ENCODE measurements at places on chromosomes 4 and X.

GRCh38 chrX:2794336-2794735 is 34.4 kb upstream of the GYG2 start:
- no peak for DNase-seq

DNA sequence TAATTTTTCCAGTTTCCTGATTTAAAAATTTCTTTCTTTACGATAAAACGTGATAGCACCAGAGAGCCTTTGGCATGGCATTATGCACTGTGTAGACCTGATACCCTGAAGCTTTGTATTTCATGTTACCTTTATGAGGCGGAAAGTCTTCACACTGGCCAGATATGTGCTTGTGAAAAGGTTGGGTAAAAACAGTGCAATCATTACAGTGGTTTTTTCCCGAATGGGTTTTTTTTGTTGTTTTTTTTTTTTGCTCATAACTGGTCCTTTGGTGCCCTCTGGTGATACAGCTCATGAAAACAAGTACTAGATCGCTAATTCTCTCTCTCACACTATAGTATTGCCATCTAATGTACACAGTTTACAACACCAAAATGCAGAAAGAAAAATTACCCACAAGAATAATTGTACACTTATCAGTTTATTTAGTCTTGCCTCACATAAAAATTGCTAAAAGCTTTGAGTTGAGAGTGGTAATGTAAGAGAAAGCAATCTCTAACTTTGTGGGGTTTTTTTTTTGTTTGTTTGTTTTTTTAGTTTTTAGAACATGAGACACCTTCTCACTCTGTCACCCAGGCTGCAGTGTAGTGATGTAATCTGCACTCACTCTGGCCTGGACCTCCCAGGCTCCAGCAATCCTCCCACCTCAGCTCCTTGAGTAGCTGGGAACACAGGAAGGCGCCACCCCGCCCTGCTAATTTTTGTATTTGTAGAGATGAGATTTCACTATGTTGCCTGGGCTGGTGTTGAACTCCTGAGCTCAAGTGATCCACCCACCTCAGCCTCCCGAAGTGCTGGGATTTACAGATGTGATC is 21.3 kb downstream of the SPCS3 start:
- no peak for DNase-seq

GRCh38 chr4:123351713-123352112 is 44.9 kb upstream of the SPRY1 start:
- no peak for DNase-seq

DNA sequence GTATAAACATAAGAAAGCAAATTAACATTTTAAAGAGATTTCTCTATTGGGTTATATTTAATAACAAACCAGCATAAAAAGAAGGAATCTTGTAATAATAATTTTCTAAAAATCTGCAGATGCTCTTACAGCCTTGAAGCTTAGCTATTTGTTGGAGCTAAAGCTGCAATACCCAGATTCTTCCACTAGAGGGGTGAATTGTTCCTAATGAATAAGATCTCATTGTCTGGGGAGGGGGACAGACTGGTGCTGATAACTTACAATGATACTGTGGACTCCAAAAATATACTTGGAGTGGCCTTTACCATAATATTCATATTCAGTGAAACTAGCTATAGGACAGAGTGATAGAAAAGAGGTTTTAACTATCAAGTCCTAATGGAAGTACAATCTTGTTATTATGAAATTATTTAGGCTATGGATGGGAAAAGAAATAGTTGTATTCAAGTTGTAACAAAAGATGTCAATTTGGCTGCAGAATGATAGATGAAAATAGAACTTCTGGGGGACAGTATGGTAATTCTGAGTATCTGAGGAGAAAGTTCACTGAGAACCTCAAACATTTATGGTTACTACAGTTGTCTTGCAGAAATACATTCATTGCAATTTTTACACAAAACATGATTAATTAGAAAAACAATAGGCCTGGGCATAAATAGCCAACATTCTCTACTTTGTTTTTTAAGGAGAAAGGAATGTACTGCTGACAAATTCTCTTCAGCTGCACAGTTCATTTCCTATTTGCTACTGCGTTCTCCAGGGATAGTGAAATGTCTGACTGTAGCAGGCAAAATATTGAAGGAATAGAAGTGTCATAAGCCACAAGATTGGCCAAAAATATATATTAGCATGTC is 443.3 kb downstream of the GBA3 start:
- DNase-seq = no peak

- no peak for DNase-seq
These were observed 545 bp downstream of the ABCE1 start for GRCh38 chr4:145098675-145099037.

DNA sequence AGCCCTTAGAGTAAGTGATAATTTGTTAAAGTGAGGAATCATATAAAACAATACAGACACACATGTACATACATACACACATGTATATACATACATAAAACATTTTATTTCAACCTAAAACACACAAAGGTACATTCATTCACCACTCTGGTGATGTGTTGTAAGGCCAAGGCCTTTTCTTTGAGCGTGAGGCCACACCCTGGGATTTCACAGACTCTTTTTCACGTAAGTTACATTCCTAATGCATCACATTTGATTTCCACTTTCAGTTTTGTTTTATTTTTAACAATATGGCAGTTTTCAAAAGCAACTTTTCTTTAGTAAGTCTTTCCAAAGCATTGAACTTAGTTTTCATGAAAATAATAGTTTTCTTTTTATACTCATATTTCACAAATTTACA is 170.7 kb downstream of the COL4A6 start:
- no peak for DNase-seq

GRCh38 chr4:40325406-40326019 is 9.6 kb upstream of the CHRNA9 start:
- DNase-seq = no peak

GRCh38 chr4:88158038-88158488 is 376 bp downstream of the ABCG2 start:
- no peak for DNase-seq

DNA sequence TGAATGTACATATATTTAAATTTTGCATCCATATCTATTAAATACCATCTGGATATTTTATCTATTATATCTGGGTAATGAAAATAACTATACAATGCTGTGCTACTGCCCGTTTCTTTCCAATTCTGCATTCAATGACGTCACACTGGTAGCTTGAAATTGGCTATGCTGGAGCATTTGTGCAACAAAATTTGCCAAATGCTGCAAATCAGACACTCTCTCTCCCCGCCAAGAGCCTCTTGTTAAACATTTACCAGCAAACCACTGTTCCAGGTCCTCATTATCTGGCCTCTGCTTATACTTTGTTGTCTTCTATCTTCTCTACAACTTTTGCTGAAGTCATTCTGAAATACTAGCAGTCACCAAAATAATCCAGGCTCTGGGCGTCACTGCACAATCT is 938.4 kb upstream of the FTHL17 start:
- DNase-seq = no peak

- no peak for DNase-seq
These were observed 116.1 kb downstream of the PCDH7 start for GRCh38 chr4:30836231-30836630.

DNA sequence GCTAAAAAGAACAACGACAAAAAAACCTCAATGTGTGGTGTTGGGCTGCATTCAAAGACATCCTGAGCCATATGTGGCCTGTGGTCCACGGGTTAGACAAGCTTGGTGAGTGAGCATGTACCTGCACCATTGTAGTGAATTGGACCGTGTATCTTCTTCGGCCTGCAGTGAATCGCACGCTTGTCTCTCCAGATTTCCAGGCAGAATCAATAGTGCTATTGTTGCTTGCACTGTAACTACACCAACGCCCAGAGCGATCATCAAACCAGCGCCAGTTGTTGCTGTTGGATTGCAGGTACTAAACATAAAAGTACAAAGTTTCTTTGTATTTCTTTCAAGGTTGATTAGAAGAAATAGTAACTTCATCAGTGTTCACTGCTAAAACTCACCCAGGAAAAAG is 101.6 kb downstream of the HUWE1 start:
- no peak for DNase-seq

GRCh38 chr4:1808851-1809753 is 16.0 kb downstream of the FGFR3 start:
- no peak for DNase-seq

DNA sequence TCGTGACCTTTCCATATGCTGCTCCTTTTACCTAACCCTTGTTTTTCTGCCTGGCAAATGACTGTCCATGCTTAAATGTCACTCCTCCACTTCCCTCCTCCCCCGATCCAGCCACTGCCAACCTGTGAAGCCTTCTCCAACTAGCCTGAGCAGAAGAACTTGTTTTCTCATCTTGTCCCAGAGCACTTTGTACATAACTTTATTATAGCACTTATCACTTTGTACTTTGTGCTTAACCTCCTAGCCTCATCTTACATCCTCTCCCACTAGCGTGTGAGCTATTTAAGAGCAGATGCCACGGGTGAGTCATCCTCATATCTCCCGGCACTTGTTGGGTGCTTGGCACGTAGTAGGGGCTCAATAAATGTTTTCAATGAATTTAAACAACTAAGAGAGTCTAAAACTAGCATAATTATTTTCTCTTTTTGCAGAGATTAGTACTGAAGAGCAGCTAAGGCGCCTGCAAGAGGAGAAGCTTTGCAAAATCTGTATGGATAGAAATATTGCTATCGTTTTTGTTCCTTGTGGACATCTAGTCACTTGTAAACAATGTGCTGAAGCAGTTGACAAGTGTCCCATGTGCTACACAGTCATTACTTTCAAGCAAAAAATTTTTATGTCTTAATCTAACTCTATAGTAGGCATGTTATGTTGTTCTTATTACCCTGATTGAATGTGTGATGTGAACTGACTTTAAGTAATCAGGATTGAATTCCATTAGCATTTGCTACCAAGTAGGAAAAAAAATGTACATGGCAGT is 46.9 kb downstream of the XIAP start:
- DNase-seq = no peak

- no peak for DNase-seq
These were observed 3.1 kb downstream of the PDGFC start for GRCh38 chr4:156968479-156968984.

GRCh38 chr4:113141901-113142346 is 92.5 kb downstream of the ANK2 start:
- no peak for DNase-seq

DNA sequence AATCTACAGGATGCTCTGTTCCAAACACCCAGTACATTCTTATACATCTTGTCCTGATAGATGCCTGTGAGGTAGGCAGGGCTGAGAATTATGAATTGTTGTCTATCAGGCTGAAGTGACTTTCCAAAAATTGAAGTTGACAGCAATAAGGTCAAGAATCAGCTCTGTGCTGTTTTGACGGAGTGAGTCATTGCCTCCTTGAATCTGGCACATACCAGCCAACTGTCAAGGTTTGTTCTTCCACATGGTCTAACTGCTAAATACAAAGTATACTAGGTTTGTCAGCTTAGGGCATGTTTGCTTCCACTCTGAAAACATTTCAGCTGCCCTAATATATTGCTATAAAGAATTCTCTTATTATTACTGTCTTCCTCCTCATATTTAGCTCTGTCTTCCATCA is 32.3 kb downstream of the SH3RF1 start:
- no peak for DNase-seq

- no peak for DNase-seq
These were observed 118.9 kb downstream of the SLC10A6 start for GRCh38 chr4:86730310-86730709.

- no peak for DNase-seq
These were observed 2.6 kb downstream of the CDKL5 start for GRCh38 chrX:18428006-18428405.

GRCh38 chr4:154467886-154468285 is 23.7 kb downstream of the DCHS2 start:
- no peak for DNase-seq

GRCh38 chr4:162837241-162837640 is 329.4 kb downstream of the NAF1 start:
- no peak for DNase-seq

GRCh38 chrX:51494409-51494808 is 2.0 kb downstream of the NUDT11 start:
- DNase-seq = no peak

DNA sequence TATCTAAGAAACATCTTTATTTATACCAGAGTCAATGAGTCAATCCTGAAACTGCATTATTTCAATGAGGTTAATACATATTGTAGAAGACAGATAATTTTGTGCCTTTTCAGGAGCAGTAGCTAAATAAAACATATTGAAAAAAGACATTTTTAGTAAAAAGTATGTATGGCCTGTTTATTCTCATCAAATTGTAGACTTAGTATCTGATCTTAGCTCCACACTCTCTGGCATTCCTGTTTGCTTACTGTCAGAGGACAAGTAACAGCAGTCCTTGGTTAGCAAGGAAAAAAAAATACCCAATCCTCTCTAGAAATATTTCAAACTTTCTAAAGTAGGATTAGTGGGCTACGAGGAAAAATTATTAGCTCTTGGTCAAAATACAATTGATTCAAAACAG is 50.5 kb upstream of the GUCY1A1 start:
- no peak for DNase-seq

GRCh38 chr4:118268780-118269179 is 84.0 kb downstream of the PRSS12 start:
- no peak for DNase-seq

DNA sequence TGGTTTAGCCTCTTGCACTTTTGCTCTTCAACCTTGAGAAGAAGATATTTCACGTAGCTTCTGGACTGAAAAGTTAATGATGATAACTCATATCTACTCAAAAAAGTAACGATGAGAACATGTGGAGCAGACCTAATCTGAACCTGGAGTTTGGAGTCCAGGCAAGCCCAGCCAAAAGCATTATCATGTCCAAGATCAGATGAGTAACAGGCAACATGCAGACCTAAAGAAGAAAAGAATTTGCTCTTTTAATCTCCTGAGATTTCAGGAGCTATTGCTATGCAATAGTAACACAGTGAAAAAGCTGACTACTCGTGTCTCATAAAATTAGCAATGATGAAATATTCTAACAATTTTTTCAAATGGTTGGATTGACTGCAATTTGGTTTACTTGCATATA is 21.8 kb upstream of the PPA2 start:
- DNase-seq = no peak

- no peak for DNase-seq
These were observed 25.9 kb downstream of the UNC5C start for GRCh38 chr4:95522682-95523530.

- DNase-seq = no peak
These were observed 43.9 kb downstream of the SEL1L3 start for GRCh38 chr4:25818876-25819275.

- no peak for DNase-seq
These were observed 590.3 kb downstream of the PACRGL start for GRCh38 chr4:21290562-21290961.

GRCh38 chr4:179110356-179110755 is 1668.1 kb upstream of the AGA start:
- no peak for DNase-seq

- no peak for DNase-seq
These were observed 131.6 kb downstream of the PDS5A start for GRCh38 chr4:39846120-39846519.

GRCh38 chr4:83618431-83618830 is 82.5 kb downstream of the GPAT3 start:
- no peak for DNase-seq
